Activated CD8-positive, alpha-beta memory T cell treated with anti-CD3 and anti-CD28 coated beads for 1 hour (primary cell): ENCODE measurements at places on chromosomes 2 and 18.

GRCh38 chr2:9162841-9163240, 43.8 kb upstream of the ASAP2 start:
- no peak for DNase-seq

DNA sequence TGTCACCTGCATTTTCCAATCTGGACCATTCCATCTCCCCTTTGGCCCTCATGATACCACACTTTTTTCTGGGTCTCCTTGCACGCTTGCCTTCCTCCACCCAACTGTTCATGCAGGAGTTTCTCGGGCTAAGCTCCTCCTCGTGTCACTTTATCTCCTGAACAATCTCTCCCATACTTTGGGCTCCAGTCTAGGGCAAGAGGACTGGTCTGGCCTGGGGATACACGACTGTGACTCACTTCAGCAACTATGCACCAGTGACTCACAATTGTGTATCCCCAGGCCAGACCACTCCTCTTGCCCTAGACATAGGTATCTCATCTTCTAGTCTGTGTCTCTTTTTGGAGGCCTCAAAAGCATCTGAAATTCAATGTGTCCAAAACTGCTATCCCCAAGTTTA, 149.4 kb upstream of the PTPRM start:
- no peak for DNase-seq

- DNase-seq = no peak
Measured at GRCh38 chr2:128633501-128633900, 314.8 kb upstream of the HS6ST1 start.

GRCh38 chr18:79402977-79403722, 7.4 kb downstream of the NFATC1 start:
- DNase-seq = no peak

DNA sequence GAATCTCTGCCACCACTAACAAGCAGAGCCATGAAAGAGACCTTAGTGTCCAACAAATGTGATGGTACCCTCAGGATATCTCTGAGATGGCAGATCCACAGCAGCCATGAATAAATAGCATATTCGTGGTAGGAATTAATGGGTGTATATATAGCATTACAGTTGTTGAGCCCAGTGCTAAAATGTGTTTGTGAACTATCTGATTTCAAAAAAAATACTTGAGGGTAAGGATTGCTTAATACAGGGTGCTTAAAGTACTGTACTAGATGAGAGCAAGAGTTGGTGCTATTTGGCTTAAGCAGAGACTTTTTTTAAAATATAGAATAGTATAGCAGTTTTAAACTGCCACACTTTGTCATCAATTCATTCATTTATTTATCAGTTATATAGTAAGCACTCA, 101.5 kb upstream of the GALNT5 start:
- no peak for DNase-seq

- DNase-seq = no peak
Measured at GRCh38 chr2:183112577-183112976, 11.7 kb upstream of the NUP35 start.

GRCh38 chr2:174161490-174161889, 86.8 kb downstream of the OLA1 start:
- DNase-seq = no peak

DNA sequence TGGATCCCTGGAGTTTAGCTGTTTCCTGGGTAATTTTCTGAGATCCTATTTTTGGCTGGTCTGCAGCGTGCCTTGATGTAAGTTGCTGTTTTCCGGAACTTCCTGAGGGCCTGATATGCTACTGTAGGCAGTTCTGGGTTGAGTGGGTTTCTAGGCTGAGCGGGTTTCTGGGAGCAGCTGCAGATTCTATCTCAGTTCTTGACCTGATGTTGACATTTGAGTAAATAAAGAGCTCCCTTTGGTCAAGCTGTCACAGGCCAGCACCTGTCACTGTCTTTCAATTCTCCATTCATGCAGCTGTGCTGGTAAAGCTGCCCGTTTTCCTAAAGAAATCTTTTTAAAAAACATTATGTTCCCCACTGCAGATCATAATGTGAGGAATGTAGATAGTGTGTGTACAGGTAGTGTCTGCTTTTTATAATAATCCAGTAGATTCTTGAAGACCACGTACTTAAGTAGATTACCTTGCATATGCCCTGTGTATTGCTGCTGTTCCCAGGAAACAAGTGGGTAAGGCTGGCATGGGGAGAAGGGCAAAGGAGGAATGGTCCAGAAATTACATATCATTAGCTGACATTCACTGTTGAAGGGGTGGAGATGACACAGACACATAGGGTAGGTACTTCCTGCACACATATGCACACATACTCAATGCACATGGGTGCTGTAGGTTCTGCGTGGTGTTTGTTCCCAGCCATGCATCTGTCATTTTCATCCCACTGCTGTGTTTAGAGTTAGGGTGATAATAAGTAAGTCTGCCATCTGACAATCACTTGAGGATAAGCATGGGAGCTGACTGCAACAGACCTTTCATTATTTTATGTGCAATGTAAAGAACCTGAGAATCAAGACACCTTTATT, 25.9 kb downstream of the CD28 start:
- no peak for DNase-seq

GRCh38 chr2:217387776-217388387, 528.0 kb upstream of the TNP1 start:
- no peak for DNase-seq

- no peak for DNase-seq
Measured at GRCh38 chr2:3386448-3386958, 7.0 kb downstream of the TRAPPC12 start.

DNA sequence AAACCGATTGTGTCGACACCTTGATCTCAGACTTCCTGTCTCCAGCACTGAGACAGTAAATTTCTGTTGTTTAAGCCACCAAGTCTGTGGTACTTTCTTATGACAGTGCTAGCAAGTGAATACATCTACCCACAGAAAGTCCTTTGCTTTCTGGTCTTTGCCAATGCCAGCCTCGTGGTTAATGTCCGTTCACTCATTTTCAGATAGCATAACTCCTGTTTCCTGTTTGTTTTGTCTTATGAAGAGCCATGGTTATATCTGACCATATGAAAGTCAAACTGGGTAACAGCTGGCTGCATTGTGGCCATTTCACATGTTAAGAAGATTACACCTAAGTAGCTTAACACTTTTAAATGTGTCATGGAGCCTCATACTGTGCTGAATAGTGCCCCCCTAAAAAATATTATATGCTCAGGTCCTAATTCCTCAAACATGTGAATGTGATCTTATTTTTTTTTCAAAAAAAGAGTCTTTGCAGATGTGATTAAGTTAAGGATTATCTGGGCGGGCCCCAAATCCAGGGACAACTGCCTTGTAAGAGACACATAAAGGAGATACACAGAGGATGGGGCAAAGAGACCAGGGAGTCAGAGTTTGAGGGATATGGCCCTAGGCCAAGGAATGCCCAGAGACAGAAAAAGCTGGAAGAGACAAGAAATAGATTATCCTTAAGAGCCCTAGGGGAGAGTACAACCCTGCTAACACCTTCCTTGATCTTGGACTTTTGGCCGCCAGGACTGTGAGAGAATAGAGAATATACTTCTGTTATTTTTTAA, 118.0 kb downstream of the KCNE4 start:
- no peak for DNase-seq

- no peak for DNase-seq
Measured at GRCh38 chr18:12409469-12409868, 1.7 kb downstream of the PRELID3A start.

GRCh38 chr18:26357960-26358359, 131.7 kb downstream of the TAF4B start:
- DNase-seq = no peak

- no peak for DNase-seq
Measured at GRCh38 chr2:101622210-101623030, 75.1 kb upstream of the MAP4K4 start.

DNA sequence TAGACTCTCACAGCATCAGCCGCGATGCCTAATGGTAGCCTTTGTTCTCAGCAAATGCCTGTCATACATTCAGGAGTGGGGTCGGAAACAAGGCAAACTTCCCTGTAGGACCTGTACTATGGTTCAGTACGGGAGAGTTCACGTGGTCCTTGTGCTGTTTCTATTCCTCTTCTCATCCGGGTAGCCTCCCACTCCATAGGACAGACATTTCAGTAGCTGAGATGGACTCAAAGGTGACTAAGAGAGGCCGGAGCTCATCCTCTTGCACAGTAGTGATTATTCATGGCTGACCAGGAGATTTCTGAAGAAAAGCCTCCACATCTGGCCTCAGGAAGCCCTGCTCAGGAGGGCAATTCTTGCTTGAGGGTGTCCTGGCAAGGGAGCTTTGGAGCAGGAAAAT, 117.8 kb upstream of the SPRED2 start:
- no peak for DNase-seq

DNA sequence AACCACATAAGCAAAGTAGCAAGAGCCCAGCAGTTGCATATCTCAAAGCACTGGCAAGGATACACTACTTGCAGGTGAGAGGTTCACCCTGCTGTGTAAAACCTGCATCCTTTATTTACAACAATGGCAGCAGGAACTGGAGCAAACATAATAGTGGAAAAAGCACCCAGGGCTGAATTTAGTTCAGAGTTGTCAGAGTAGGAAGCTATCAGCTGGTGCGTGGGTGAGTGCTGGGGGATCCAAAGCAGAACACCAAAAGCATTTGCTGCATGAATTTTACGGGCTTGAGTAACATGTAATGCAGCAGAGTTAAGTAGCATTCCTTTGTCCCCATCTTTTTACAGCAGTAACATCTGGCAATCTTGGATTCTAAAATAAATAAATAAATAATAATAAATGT, 73.5 kb upstream of the SRD5A2 start:
- DNase-seq = no peak

DNA sequence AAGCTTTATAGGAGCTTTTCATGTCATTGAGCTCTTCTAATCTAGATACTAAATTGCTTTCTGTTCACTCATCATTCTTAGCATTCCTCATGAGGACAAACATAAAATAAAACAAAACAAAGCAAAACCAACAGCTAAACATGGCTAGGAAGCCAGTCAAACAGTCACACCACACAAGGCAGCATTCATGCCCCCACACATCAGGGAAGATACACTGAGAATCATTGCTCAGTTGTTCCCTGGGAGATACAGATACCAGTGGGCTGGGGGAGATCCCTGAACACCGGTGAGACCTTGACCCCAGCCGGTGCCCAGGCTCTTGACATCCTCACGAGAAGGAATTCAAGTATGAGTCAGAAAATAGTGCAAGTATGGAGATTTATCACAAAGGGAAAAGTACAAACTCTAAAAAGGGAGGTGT, 177.9 kb upstream of the ARL4C start:
- no peak for DNase-seq

- DNase-seq = no peak
Measured at GRCh38 chr18:44696892-44697291, 16.2 kb downstream of the SETBP1 start.

DNA sequence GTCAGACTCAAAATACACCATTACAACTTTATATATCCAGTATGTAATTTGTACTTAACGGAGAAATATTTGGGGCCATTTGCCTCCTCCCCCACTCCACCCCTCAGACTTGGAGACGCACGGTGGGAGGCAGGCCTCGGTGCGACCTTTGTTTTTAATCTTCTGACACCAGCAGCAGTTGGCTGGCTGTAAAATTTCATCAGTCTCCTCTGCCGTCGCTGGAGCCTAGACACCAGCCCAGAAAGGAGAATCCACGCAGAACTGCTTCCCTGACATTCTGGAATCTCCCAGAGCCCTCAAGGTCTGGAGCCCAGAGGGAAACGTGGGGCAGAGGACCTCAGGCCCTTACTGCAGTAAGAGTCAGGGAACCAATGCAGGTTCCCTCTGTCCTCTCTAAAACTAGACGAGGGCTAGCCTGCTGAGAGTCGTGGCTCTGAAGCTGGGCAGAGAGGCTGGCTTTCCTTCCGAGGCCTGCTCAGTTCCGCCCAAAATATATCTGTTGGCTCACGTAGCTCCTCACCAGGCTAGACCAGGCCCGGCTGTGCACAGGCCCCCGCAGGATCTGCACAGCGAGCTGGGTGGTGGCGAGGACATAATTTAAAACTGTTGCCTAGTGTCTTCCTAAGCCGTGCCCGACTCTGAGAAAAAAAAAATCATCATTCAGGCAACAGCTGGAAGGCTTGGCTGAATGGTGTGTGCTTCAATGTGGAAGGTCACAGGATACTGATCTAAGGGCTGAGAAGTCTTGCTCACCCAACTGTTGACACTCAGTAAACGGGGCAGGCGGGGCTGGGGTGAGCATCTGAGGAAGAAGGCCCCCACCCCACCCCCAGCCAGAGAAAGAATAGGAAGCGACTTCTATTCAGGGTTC, 40.4 kb downstream of the EN1 start:
- no peak for DNase-seq

DNA sequence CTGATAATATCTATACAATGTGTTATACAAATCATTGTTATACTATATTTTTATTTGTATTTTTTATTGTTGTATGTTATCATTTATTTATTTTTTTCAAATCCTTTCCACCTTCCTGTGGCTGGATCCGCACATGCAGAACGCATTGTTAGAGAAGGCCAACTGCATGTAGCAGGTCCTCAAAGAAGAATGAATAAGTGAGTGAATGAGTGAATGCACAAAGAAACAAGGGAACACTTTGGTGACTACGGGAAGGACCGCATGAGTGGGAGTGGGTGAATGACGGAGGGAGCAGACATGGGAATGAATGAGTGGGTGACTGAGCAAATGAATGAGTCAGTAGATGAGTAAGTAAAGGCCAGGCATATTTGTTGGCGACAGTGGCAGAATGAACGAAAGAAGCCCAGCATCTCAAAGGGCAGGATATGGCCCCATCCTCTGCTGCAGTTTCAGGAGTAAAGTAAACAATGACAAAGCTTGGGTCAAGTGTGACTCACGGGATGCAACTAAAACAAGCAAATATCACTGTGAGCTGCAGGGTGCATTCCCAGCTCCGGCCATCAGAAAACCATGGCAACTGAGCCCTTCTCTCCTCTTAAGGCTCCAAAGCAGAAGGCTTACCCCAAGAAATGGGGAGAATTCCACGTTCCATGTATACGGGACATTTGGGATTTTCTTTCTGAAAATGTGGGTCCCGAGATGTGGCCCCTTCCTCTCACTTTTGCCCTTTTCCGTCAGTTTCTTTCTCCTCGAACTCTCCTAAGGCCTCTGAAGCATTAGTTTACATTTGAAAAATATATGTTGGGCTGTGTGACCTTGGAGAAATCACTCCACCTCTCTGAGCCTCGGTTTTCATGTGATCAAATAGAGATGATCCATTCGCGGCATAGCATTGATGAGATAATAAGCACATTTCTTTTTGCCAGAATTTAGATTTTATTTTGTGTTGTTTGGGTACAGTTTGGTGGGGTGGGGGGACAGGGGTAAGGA, 24.5 kb downstream of the KCNF1 start:
- DNase-seq = no peak

DNA sequence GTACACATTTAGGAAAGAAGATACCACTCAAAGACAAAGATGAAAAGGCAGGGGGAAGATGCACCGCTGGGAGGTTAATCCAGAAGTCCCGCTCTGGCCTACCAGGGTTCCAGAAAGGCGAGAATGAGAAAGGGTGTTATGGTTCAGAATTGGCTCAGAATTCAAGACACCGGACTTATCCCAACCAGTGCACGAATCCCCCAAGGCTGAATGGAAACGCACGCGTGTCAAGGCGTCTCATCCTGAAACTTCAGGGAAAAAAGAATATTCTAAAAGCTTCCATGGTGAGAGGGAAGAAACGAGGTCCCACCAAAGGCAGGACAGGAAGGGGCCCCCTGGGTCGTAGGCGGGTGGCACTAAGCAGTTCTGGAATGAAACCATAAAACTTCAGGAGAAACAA, 71.9 kb downstream of the SLC66A2 start:
- no peak for DNase-seq
